ENCODE measurements at places on chromosomes 12 and 14.
A peak's percentile ranks its signal among the peaks of the same experiment; 100 is the strongest.

DNA sequence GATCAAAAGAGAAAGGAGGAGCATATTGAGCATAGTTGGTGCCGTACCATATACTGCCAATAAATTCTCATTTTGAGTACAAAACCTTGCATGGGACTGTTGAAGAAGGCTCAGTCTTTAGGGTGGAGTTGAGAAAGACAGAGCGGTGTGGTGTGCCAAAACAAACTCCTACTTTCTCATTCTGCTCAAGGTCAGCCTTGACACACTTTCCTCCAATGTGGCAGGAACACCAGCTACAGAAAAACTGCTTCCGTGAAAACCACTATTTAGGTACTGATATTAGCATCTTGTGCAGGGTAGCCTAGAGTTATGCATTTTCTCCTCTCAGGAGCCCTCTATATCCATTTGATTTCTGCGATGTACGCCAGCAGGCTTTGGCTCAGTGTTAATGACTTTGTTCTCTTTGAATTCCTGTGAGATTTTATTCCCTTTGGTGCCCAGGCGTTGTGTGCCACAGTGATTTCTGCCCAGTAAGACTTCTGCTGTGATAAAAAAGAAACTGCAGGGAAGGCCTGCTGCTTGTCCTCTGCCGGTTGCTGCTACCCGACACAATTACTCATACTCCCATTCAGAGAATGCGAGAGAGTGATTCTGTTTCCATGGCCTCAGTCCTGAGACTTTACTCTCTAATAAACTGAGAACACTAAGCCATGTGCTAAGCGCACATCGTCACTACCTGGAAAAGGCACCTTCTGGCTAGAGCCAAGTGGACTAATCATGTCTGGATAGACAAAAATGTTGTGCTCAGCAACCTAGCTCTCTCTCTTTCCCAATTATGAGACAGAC lies 88.3 kb upstream of the MDM1 start:
- DNase-seq = no peak

DNA sequence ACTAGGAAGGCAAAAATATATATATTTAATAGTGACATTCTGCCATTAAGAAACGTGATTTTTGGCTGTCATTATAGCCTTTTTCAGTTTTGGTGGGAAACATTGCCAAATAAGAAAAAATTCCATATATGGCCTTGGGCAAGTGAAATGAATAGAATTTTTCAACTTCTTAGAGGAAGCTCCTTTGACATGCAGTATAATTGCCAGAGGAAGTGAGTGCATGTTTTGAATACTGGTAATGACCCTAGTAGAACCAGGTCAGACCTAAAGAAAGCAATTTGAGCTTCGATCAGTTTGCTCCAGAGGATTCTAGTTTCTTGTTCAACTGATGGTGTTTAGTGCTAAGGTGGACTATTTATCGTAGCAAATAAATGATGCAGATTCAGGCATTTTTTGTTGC lies 26.2 kb upstream of the TRIM9 start:
- DNase-seq = no peak

DNA sequence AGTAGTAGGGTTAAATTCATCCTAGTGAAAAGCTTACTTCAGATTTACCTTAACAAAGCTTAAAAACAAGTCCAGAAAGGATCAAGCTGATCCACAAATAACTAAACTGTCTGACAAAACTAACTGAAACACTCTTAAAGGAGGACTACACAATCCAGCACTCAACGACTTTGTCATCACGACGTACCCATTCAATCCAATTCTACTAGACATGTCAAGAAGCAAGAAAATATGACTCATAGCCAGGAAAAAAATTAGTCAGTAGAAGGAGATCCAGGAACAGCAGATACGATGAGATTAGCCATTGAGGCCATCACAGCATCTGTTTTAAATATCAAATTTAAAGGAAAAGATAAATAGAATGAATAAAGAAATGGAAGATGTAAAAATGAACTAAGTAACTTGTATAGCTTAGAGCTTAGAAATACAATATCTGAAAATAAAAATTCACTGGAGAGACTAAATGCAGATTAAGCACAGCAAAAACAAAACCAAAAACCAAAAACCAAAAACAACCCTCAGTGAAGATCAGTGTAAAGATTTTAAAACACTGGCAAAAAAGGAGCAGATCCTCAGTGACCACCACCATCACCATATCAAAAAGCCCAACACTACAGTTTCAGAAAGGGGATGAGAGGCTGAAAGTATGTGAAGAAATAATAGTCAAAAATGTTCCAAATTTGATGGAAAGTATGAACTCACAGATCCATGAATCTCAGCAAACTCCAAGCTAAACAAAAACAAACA lies 95.0 kb upstream of the CCND2 start:
- DNase-seq = no peak

DNA sequence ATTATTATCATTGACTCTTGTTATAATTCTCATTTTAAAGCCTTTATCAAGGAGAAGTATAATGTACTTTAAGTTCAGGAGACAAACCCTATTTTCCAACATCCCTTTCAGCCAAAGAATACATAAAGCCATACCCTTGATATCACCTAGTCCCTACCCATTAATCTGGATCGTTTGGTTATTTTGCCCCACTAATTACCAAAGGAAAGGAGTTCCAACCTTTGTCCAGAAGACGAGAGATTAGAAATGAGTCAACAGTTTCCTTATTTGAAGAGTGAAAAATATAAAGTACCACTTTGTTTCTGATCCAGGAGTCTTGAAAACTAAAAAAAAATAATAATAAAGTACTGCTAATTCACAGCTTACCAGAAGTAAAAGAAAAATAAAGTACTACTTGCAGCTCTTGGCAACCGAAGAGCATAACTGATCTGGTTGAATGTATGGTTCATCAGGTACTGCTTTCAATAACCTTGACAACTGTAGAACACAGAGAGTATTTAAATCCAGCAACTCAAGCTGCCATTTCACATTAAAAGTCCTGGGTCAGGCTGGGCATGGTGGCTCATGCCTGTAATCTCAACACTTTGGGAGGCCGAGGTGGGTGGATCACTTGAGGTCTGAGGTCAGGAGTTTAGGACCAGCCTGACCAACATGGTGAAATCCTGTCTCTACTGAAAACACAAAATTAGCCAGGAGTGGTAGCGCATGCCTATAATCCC lies 33.7 kb downstream of the LIMA1 start:
- DNase-seq = no peak

DNA sequence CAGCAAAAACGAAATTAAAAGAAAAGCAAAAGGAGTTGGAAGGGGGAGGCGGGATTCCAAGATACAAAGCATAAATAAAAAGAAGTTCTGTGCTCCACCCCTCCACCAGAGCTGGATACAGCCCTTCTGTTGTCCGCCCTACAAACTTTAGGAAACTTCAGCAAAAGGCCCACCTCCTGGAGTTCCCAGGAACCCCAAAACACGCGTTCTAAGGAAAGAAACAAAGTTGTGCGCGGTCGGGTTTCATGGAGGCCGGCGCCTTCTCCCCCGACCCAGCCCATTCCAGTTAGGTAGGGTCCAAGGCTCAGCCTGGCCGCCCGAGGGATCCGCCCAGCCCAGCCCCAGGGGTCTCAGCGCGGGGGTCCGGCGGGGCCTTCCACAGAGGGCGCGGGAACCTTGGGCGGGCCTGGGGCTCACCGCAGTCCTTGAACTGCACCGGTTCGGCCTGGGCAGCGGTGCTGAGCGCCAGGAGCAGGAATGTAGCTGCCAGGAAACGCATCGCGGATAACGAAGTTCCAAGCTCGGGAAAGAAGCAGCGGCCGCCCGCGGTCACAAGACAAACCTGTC lies at the start of gene NPC2:
NPC2 (minus strand) TSS at position 530 of the 567 bp plus-strand sequence; CDS start at position 499, 31 bp downstream.
- no peak for DNase-seq

DNA sequence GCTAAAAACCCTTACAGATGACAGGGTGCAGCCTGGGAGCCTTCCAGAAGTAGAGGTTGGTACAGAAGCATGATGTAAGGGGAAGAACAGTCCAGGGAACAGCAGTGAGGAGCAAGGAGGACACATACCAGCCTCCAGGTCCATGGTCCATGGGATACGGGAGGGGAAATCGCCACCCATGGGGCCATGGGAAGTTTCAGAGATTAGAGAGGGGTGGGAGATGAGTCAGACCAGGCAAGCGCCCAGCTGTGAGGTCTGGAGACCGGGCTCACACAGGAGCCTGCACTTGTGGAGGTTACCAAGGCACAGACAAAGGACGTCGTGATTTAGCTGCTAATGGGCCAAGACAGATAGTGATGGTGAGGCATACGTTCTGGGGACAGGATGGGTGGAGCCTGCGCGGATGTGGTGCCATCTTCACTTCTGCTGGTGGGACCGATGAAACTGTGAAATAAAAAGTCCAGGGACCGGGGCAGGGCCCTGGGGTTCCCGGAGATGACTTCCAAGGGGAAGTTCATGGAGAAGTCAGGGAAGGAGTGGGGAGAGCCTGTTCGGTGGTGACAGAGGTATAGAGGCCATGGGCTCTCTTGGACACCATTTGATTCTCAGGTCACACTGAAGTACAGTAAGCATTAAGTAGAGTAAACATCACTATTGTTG lies 17.7 kb upstream of the LRP1-AS start:
- DNase-seq = no peak

GRCh38 chr14:54766276-54767138 lies 136.1 kb downstream of the GCH1 start:
- no peak for DNase-seq

- DNase-seq = no peak
These were observed 88.3 kb downstream of the NPAS3 start for GRCh38 chr14:33026850-33027430.

- peak; percentile 40 for DNase-seq
These were observed 31.9 kb upstream of the DUSP6 start for GRCh38 chr12:89384050-89384758.

DNA sequence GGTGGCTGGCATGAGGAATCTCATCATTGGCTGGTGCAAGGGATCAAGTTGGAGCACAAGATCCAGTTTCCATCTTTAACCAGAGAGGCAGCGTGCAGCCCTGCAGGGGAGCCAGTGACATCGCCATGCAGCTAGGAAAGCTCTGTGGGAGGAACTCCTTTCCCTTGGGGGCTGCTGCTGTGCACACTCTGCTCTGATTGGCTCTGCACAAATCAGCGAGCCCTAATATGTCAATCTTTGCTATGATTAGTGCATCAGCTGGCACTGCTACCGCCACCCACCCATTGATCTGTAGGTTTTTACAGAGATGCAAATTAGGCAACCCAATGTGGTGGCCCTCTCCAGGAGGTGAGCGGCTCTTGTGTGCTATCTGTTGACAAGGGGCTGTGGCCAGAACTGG lies 262.6 kb downstream of the PCNX1 start:
- no peak for DNase-seq

DNA sequence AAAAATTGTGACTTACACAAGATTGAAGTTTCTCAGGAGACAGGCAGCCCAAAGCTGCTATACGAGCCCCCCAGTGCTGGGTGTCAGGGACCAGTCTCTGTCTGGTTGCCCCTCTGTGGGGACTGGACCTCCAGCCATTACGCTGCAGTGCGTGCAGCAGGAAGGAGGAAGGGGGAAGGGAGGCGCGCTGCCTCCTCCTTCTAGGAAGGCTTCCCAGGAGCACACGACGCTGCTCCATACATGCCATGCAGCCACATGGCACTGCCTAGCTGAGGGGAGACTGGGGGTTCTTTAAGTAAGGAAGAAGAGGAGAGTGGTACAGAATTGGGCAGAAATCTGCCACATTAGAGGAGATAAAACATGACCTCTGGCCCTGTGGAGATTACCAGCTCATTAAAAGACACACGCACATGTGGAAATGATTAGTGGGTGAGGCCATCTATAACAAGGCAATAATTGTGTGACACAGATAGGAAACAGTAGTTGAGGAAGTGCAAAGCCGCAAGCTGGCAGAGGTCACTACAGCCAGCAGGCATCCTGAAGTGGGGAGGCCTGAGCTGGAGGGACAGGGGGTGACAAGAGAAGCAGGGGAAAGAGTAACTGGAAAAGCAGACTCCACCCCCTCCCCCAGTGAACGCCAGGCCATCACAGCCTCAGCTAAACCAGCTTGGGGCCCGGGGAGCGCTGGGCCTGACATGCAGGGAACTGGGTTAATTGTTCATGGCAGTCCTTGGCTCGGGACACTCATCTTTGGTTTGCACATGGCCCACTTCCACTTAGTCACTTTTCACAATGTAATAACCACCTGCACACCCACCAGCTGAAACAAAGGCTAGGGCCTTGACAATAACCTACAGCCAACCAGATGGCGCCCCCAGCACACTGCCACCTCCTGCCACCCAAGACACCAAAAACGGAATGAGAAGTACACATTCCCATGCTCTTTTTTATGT lies 39.6 kb downstream of the CCDC88C start:
- no peak for DNase-seq

- DNase-seq = no peak
These were observed 70.5 kb upstream of the TRIM9 start for GRCh38 chr14:51165415-51165814.

DNA sequence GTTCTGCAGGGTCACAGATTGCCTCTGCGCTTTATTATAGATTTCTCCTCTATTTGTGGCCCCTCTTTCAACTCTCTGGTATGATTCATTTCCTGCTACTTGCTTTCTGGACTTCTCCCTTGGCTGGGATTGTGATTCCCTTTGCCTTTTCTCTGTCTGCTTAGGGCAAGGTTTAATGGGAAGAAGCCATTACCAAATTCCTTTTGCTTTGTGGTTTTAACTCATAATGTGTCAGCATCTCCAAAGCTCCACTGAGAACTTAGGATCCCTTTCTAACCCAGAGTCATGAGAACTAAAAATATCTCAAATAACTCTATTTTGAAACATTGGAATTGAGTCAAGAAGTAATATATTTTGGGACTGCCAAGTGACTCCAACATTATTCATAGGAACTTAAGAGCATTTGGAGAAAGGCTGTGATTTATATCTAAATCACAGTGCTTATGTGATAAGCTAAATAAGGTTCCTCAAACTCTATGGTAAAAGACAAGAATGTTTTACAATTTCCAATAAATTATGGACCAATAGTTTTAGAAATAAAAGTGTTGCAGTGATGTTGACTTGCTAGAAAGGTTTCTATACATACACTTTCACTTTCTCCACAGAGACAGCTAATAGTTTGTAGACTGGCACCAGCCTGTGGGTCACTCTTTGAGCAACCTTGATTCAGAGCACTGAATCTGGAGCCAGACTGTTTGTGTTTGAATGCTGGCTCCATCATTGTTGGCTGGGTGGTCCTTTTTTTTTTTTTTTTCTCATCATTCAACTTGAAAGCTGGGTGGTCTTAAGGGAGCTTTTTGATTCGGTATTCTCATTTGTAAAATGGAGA lies 93.9 kb downstream of the DACT1 start:
- no peak for DNase-seq

GRCh38 chr12:80565271-80565670 lies 121.2 kb downstream of the PTPRQ start:
- no peak for DNase-seq

GRCh38 chr12:99766408-99766807 lies 118.9 kb downstream of the GARIN6 start:
- DNase-seq = no peak
